Parietal lobe (tissue), 2 donors: ENCODE measurements at places on chromosomes 7 and 10. TPM values are rescaled to one million over a fixed set of nuclear protein-coding genes. Genes with fewer than 3 reads are reported as not detected.

Gene GPR15LG
- not detected for total RNA-seq

Gene CHAT
- 0.63 TPM for total RNA-seq

Gene CCDC146
- total RNA-seq, result 23.5 TPM

Gene ENO4
- total RNA-seq, result 1.9 TPM

Gene CDK1
- total RNA-seq, result 27.5 TPM

Gene MYL10
- not detected for total RNA-seq

Gene HDAC9
- 195 TPM for total RNA-seq

Gene PKD1L1
- total RNA-seq, result 0.94 TPM

Gene GOLGA7B
- 16.6 TPM for total RNA-seq

Gene ALKBH4
- total RNA-seq, result 16.3 TPM

Gene INHBA
- total RNA-seq, result 21.0 TPM

Gene NPY4R2
- total RNA-seq, result 0.31 TPM

Gene SPDYE2B
- total RNA-seq, result not detected

Gene TSC22D4
- total RNA-seq, result 6.6 TPM

Gene ZNF800
- 36.9 TPM for total RNA-seq

Gene KCNIP2
- 11.3 TPM for total RNA-seq
